ENCODE measurements at places on chromosomes 4 and X.

DNA sequence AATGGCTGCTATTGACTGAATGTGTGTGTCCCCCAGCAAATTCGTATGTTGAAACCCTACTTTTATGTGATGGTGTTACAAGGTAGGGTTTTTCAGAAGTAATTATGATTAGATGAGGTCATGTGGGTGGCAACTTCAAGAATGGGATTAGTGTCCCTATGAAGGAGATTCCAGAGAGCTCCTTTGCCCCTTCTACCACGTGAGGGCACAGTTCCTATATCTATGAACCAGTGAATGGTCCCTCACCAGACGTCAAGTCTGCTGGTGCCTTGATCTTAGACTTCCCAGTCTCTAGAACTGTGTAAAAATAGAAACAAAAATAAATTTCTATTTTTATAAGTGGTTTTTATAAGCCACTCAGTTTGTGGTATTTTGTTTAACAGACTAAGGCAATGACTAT lies 1137.6 kb upstream of the IGFBP7 start:
- no peak for DNase-seq

DNA sequence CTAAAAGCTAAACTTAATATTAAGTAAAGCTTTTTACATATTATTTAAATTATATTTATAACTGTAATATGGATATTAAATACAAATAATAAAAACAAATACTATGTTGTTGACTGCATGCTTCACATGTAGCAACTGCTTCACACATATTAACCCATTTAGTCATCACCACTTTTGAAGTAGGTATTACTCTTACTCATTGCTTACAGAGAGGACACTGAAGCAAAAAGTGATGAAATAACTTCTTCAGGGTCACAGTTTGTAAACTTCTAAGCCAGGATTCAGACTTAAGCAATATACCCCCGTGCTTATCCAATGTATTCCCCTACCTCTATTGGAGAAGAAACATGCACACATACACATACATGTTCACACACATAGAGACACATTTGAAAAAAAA lies 166.6 kb downstream of the DKK2 start:
- DNase-seq, result no peak

- no peak for DNase-seq
Measured at GRCh38 chr4:102478186-102478585, 23.0 kb upstream of the NFKB1 start.

DNA sequence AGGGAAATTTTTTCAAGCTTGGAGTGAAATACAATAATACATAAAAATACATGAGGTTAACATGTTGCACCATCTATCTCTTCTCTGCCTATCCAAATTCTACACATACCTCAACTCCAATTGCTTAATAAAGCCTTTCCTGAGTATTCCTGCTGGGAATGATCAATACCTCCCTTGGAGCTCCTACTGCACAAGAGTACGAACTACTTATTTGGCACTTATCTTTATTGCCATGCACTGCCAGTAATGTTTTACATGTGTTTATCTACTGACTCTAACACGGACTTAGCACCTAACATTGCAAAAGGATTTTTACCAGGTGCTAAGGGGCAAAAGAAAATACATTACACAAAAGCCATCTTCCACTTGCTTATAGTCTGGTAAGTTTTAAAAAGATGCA lies 80.2 kb downstream of the ADGRA3 start:
- DNase-seq, result no peak

GRCh38 chrX:25125483-25125882 lies 109.7 kb upstream of the ARX start:
- no peak for DNase-seq

DNA sequence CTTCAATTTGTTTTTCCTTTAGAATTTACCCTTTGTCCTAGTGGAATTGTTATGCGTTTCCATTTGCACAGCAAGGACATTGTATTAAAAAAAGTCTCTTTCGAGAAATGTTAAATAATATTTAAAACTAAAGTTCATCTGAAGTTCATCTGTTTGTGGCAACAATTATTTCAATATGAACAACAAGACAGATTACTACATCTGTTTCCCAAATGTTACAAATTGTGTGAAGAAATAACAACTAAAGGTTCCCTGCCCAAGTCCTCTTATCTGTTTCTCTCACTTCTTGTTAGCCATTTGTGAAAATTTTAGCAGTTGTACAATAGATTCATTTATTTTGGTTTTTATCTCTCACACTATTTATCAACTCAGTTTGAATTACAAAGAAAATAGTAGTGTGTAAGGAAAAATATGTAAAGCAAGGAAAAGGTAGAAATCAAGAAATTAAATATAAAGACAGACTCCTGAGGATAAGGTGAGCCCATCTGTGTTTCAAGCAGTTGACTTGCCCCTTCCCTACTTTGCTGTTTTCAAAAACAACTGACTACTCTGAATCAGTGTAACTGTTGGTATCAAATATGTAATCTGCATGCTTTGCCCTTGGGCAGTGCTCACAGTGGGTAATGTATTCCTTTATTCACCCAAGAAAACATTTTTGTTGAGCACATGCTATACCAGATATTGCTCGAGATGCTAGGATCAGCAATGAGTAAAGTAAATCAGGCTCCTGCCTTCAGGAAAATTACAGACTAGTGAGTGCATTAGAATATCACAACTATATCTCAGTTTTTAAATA lies 118.9 kb upstream of the PCDH7 start:
- no peak for DNase-seq

DNA sequence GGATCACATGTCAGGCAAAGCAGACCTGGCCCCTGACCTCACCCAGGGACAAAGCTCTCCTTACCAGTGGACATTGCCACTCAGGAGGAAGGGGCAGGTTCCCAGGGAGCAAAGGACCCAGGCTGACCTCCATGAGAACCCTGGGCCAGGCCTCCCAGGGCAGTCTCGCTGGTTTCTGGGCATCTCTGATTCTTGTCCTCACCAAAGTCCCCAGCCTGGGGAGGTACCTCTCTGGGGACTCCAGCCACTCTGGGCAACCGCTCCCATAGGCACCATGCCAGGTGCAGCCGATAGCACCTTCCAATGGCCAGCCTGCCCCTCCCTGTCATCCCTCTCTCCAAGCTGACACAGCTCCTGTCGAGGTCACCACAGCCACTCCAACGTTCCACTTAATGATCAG lies 7.9 kb downstream of the EVC2 start:
- no peak for DNase-seq

DNA sequence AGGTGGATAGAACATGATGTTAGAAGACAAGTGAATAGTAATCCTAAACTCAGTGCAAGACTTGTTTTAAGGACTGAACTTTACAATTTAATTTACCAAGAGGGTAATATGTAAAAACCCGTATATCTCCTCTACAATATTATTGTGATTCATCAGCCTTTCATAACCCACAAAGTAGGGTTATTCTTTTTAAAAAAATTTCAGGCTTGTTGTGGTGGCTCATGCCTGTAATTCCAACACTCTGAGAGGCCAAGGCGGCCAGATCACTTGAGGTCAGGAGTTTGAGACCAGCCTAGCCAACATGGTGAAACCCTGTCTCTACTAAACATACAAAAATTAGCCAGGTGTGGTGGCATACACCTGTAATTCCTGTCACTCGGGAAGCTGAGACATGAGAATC lies 7.2 kb downstream of the IBSP start:
- DNase-seq, result no peak

- DNase-seq, result no peak
Measured at GRCh38 chrX:24491741-24492140, 26.7 kb downstream of the PDK3 start.
